Fibroblast of gingiva (primary cell): ENCODE measurements at places on chromosomes 3 and 15.

- DNase-seq, result no peak
Observed at GRCh38 chr3:38468765-38469164, 15.1 kb downstream of the ACVR2B start.

- no peak for DNase-seq
Observed at GRCh38 chr3:24615177-24615576, 120.5 kb upstream of the THRB start.

DNA sequence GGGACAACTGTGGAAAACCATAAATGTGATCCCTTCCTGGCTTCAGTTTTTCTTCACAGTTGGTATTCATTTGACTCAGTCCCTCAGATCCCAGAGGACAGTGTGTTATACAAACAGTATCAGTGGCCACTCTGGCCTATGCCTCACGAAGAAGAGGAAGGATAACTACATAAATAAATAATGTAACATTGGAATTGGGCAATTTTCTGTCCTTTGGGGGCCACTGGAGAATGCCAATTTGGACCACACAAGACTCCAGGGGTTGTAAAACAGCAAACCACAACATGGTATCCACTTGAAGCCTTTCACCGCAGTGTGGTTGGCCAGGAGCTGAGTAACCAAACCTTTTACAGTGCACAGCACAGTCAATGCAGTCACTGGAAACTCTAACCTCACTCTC is 1077.0 kb downstream of the ROBO2 start:
- DNase-seq, result peak; percentile 95

GRCh38 chr15:57505949-57506391 is 85.7 kb upstream of the MYZAP start:
- DNase-seq, result no peak

GRCh38 chr3:123424321-123424998 is 24.4 kb downstream of the ADCY5 start:
- DNase-seq, result no peak

DNA sequence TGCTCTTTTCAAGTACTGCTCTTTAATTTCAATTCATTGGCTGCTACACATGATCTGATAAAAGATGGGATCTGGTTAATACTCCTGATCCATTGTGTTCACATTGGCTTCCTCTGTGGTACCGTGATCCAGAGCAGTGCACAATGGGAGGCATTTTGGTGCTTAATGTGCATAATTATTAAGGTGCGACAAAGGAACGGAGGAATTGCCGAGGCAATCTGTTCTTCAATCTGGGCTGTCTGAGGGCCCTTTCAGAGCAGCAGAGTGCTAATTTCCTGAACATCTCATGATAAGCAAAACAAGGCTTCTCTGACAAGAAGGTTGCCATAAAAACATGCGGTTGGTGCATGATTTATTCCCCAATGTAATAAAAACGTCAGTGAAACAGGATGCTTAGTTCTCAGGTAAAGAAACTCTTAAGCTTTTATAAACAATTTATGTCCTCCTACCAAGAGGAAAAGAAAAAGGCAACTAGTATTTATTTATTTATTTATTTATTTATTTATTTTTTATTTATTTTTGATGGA is 64.0 kb upstream of the EPHA3 start:
- no peak for DNase-seq

- no peak for DNase-seq
Observed at GRCh38 chr3:168807448-168807847, 711.7 kb upstream of the GOLIM4 start.

- no peak for DNase-seq
Observed at GRCh38 chr15:29712149-29712885, 110.0 kb downstream of the TJP1 start.

DNA sequence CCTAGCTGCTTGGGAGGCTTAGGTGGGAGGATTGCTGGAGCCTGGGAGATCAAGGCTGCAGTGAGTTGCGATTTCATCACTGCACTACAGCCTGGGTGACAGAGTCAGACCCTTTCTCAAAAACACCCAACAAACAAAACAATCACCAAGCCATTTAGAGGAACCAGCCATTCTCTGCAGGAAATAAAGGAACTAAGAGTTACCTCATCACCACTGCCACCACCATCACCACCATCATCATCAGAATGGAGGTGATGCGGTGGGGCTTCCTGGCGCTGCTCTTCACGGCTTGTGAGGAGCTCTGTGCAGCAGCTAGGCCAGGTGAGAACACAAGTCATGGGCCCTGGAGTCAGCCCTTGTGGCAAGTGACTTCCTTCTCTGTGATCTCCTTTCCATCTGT is 37.7 kb upstream of the KLHL25 start:
- DNase-seq, result no peak

DNA sequence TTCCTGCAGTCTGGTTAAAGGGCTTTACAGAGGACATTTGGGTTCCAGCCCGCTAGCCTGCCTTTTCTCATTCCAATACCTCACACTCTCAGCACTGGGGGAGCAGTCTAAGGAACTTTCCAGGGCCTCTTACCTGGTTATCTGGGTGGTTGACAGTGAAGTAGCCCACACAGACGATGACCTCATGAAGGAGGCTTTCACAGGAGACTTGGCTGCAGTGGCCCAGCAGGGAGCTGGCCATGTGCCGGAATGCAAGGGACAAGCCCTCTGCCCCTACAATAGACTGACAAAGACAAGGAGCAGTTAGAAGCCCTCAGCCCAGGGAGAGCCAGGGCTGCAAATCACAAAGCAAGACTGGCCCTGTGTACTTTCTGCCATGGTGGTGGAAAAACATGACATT is 39.5 kb downstream of the ISL2 start:
- no peak for DNase-seq

- DNase-seq, result peak; percentile 75
Observed at GRCh38 chr3:49924683-49925082, 4.9 kb downstream of the MON1A start.

DNA sequence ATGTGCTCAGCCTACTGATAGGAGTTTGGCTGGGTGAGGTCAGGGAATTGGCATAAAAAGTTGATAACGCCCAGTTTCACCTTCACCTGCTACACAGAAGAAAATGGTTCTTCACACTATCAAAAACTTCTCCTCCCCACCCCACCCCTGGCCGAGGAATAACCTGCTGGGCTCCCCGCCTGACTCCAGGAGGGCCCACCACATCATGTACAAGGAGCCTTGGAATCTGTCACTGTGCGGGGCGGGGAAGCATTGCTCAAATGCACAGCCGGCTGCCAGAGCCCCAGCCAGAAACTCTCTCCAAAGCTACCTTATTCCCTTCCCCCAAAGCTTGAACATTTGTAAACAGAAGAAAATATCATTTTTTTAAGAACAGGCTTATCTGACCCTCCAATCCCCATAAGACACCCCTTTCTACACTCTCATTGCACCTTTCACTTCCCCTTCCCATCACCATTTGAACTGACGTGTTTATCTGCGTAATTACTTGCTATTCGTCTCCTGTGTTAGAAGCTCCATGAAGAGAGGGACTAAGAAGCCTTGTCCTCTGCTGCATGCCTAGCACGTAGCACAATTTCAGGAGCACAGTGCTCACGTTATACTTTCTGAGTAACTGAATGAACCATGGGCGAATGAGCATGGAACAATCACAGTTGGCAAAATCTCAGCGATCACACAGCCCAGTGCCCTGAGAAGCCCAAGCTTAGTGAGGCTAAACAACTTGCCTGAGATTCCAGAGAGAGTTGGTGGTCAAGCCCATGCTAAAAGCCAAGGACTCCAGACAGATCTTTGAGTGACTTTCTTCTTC is 82.9 kb downstream of the HES1 start:
- DNase-seq, result no peak

DNA sequence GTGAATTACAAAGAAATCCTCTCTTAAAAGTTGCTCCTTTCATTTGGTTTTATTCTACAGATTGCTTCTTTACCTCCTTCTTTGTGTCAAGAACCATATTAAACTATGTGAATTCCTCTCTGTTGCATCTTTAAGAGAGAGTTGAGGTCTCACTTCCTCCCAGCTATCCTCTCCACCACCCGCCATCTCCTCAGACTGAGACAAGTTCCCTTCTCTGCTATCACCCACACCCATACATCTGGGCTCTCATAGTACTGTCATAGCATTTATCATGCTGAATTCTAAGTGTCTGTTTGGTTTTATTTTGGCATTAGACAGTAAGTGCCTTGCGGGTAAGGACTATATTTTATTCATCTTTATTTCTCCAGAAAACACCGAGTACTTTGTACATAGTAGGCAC is 54.2 kb downstream of the B3GALNT1 start:
- DNase-seq, result no peak

- no peak for DNase-seq
Observed at GRCh38 chr3:169479314-169479939, 184.1 kb downstream of the MECOM start.

DNA sequence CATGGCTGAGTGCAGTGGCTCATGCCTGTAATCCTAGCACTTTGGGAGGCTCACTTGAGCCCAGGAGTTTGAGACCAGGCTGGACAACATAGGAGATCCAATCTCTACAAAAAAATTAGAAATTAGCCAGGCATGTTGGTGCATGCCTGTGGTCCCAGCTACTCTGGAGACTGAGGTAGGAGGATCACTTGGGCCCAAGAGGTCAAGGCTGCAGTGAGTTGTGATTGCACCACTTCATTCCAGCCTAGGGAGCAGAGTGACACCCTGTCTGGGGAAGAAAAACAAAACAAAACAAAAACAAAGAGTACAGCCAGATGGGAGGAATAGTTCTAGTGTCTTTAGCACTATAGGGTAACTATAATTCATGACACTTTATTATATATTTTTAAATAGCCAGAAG is 26.2 kb upstream of the COMMD4 start:
- DNase-seq, result peak; percentile 5

GRCh38 chr3:122067214-122067550 is 12.0 kb downstream of the CD86 start:
- no peak for DNase-seq

- no peak for DNase-seq
Observed at GRCh38 chr15:52925130-52925529, 135.0 kb upstream of the ONECUT1 start.

GRCh38 chr15:85764649-85765277 is 30.0 kb downstream of the KLHL25 start:
- DNase-seq, result peak; percentile 61

DNA sequence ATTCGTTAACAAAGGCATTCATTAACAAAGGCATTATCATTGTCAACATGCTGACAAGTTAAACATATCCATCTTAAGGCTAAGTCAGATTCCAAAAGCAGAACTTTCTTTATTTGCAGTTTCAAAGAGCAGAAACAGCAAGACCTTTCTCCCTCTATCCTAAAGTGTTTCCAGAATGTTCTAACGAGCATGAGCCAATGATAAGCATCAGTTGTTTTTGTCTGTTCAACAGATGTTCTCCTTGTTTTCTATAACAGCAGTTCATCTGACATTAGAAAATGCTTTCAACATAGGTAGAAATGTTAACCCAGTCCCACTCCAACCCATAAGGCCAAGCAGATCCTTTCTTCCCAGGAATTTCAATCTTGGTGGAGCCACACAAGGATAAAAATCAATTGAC is 77.6 kb upstream of the POMGNT2 start:
- DNase-seq, result peak; percentile 21

GRCh38 chr3:187497052-187497451 is 128.9 kb downstream of the RTP4 start:
- DNase-seq, result no peak

DNA sequence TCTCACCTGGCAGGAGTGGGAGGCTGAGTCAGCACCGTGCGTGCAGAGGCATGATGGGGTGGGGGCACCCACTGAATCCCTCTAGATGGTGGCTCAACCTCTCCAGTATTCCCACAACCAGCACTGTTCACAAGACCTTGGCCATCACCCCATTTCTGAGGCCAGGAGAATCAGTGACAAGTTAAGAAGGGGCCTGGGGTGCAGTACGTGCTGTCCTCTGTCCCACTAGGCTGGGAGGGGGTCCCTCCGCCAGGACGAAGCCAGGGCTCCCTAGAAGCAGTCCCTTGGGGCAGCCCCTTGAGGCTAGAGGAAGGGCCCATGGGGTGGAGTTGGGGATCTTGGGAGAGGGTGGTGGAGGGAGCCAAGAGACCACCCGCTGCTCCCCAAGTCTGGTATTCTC is 4.8 kb downstream of the MYL3 start:
- no peak for DNase-seq

DNA sequence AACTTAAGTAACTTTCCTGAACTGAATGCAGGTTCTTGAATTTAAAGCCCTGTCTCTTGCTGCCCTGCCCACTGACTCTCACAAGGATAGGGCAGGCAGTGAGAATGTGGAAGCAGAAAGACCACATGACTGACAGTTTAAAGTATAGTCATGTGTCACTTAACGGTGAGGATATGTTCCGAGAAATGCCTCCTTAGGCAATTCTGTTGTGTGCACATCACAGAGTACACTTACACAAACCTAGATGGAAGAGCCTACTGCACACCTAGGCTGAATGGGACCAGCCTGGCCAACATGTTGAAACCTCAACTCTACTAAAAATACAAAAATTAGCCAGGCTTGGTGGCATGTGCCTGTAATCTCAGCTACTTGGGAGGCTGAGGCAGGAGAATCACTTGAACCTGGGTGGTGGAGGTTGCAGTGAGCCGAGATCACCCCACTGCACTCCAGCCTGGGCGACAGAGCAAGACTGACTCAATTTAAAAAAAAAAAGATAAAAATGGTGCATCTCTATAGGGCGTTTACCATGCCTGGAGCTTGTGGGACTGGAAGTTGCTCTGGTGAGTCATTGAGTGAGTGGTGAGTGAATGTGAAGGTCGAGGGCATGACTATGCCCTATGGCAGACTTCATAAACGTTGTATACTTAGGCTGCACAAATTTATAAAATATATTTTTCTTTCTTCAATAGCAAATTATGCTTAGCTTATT is 18.9 kb upstream of the COPG1 start:
- DNase-seq, result peak; percentile 63

DNA sequence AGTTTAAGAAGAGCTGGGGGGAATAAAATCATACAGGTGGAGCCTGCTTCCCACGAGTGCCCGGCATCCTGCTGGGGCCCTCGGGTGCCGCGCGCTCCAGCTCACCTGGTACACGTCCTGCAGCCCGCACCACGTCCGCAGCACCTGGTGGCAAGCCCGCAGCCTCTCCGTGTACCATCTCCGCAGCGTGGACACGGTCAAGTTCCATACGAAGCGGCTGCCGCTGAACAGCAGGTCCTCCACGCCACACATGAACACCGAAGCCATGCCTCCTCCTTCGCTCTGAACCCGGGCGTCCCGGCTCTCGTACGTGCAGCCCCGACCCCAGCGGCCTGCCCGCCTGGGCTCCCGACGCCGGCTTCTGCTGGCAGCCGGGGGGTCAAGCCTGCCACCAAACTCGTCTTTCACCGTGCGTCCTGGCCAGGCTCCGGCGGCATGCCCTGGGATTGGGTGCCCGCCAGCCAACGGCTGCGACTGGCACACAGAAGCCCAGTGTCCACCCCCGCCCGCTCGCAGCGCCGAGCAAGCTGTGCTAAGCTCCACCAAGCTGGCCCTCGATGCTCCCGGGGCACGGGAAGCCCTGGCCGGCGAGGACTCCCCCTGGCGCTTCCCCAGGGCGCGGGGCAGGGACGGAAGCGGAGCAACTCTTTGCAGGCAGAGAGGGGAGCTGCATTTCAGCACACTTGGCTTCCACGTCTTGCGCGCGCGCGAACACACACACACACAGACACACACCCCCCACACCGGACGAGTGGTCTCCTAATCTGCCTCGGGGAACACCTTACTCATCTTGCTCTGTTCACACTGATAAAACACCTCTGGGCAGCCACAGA is at the start of gene FRMD4B:
TSS of gene FRMD4B (minus strand) at position 366 of the 833 bp plus-strand sequence. CDS start at position 267, 99 bp downstream.
- DNase-seq, result peak; percentile 42

GRCh38 chr3:64000453-64001055 is 22.7 kb downstream of the PSMD6 start:
- DNase-seq, result no peak
